Osteocyte (in vitro differentiated cells): ENCODE measurements at places on chromosomes 2 and 18.
A peak's percentile ranks its signal among the peaks of the same experiment; 100 is the strongest.

- no peak overlapping the region for H3K4me3 ChIP-seq
- no peaks in the 10 kb centered on the region for H3K27me3 ChIP-seq
- DNase-seq, result no peak
- no peaks in the 10 kb centered on the region for H3K36me3 ChIP-seq
- H3K27ac ChIP-seq, result no peak overlapping the region
These were observed 83.5 kb upstream of the STPG4 start for GRCh38 chr2:47238638-47239037.

DNA sequence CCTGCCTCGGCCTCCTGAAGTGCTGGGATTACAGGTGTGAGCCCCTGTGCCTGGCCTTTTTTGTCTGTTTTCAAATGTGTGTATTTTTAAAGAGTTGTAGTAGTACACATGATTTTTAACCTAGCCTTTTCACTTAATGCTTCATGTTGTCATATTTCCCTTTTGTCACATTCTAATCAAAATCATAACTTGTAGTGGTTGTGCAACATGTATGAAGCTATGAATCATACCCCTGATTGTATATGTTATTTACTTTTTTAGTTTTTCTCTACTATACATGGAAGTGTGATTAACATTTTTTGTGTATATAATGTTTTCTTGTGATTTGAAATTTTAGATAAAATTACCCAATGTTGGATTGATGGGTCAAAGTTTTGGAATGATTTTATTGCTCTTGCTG is 8.5 kb downstream of the GEN1 start:
- DNase-seq, result no peak
- no peak overlapping the region for H3K4me3 ChIP-seq
- H3K36me3 ChIP-seq, result no peaks in the 10 kb centered on the region
- no peaks in the 10 kb centered on the region for H3K27me3 ChIP-seq
- H3K4me1 ChIP-seq, result peaks cover 5% of the 10 kb centered on the region

DNA sequence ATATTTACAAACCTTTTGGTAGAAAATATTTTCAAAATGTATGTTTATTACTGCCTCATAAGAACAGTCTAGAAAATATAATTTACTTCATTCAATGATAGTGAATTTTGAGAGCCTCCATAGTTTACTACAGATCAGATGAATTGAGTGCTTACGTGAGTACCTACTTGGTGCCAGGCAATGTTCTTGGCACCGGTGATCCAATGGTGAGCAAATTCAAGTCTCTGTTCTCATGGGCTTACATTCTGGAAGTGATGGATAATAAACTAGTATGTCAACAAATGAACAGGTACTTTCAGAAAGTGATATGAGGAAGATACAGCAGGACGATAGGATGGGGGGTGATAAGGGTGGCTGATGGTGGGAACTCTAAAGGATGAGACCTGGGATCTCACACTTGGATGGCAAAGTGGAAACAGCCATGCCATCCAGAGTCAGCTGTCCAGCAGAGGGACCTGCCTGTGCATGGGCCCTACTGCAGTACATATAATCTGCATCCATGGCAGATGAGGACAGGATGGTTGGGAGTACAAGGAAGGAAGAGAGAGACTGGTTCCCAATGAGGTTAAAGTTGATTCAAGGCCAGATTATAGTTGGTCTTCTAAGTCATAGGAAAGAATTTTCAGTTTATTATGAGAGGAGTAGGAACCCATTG is 277.0 kb downstream of the NEDD4L start:
- H3K4me1 ChIP-seq, result peaks cover 34% of the 10 kb centered on the region
- DNase-seq, result no peak
- H3K27me3 ChIP-seq, result no peaks in the 10 kb centered on the region
- no peak overlapping the region for H3K4me3 ChIP-seq

DNA sequence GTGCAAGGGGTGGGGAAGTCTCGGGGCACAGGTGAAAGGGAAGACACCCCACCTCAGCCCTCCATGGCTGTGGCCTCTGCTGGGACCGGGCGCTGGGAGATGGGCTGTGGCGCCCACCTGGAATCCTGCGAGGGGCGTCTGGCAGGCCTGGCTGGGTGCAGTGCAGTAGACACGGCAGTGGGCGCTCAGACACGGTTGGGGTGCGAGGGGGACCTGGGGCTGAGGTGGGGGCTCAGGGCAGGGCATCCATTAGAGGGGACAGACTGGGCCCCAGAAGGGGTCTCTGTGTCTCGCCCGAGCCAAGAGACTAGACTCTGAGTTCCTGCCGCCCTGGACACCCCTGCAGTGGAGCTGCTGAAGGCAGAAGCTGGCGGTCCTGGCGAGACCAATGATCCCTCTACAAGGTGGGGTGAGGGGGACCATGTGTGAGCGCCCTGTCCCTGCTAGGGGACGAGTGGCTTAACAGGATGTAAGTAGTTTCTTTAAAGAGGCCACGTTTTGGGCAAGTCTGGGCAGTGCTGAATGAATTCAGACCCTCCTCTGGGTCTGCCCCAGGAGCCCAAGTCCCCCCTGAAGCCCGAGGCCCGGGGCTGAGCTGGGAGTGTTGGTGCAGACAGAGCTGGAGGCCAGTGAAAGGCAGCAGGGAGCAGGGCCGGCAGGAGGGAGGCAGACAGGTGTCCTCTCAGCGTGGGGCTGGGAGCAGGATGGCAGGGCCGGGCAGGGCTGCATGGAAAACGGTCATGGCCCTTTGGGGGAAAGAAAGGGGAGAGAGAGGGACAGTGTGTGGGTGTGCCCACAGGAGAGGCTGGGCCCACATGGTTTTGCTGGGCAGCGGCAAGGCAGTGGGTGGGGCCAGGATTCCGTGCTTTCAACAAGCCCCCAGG is 57.2 kb downstream of the HS6ST1 start:
- peaks cover 24% of the 10 kb centered on the region for H3K4me1 ChIP-seq
- H3K27me3 ChIP-seq, result no peaks in the 10 kb centered on the region
- H3K27ac ChIP-seq, result peak overlapping the region; percentile 98
- DNase-seq, result peak; percentile 80
- peak overlapping the region; percentile 52 for H3K4me3 ChIP-seq

DNA sequence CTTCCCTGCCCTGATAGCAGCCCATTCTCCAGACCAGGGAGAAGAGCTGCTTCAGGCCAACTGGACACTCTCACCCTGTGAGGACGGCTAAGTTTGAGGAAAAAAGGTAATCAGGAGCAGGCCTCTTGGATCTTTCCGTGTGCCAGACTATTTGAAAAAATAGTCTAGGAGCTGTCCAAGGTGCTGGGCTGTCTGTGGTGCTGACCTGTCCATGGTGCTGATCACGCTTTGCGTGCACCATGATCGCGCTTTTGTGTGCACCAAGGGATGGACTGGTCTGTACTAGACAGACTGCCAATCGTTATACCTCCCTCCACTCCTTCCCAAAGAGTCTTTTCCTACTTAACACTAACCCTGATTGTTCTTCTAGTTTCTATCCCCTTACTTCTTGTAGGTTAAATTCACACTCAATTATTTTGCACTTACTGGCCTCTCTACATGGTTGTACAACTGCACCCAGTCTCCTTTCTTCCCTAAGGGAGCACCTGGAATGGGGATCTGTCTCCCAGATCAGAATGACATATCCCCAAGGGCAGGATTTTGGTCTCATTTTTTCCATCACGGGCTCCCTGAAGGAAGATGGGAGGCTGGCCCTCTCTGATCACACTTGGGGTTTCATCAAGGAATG is 295.4 kb downstream of the CELF4 start:
- H3K27ac ChIP-seq, result no peak overlapping the region
- no peak overlapping the region for H3K4me3 ChIP-seq
- H3K27me3 ChIP-seq, result no peaks in the 10 kb centered on the region
- H3K36me3 ChIP-seq, result no peaks in the 10 kb centered on the region
- no peaks in the 10 kb centered on the region for H3K4me1 ChIP-seq
- DNase-seq, result no peak

- DNase-seq, result peak; percentile 87
- no peak overlapping the region for H3K27ac ChIP-seq
- peaks cover 51% of the 10 kb centered on the region for H3K27me3 ChIP-seq
These were observed 491 bp downstream of the L3MBTL4 start for GRCh38 chr18:6414118-6414722.

DNA sequence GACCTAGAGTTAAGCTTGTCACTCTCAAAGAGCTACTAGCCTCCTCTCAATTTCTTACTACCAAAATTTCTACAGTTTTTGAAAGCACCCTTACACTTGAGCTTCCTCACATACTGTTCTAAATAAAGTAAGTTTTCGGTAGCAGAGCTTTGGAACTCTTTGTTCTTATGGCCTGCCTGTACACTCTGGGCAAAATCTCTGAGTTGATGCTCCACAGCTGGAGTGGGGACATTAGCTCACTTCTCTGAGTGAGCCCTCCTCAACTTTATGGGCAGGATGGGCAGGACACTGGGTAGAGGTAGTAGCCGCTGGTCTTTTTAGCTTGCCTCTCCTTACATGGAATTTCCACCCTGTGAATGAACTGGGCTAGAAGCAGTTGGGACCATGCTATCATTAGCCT is 127.8 kb downstream of the FAM210A start:
- H3K4me1 ChIP-seq, result no peaks in the 10 kb centered on the region
- no peaks in the 10 kb centered on the region for H3K36me3 ChIP-seq
- no peak overlapping the region for H3K4me3 ChIP-seq
- peaks cover 3% of the 10 kb centered on the region for H3K27me3 ChIP-seq
- DNase-seq, result no peak
- H3K27ac ChIP-seq, result no peak overlapping the region
